NCI-H748 treated with DMSO at 0.1 percent for 48 hours (cell line): ENCODE measurements at places on chromosomes 12 and 14.

DNA sequence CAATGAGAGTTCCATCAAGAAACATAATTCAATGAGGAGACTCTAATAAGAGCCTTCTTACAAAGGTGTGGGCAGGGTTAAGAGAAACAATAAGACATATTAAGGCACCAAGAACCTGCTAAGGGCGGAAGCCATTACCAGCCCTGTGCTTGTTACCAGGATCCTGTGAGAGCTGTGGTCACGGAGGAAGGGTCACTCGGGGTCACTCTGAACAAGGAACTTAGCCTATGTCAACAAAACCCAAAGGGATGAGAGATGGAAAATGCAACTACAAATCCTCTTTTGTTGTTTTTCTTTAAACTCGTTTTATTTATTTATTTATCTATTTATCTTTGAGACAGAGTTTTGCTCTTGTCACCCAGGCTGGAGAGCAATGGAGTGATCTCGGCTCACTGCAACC is 460.4 kb upstream of the CCDC196 start:
- DNase-seq: no peak

GRCh38 chr12:51439330-51439729 is 14.7 kb downstream of the SLC4A8 start:
- no peak for DNase-seq

DNA sequence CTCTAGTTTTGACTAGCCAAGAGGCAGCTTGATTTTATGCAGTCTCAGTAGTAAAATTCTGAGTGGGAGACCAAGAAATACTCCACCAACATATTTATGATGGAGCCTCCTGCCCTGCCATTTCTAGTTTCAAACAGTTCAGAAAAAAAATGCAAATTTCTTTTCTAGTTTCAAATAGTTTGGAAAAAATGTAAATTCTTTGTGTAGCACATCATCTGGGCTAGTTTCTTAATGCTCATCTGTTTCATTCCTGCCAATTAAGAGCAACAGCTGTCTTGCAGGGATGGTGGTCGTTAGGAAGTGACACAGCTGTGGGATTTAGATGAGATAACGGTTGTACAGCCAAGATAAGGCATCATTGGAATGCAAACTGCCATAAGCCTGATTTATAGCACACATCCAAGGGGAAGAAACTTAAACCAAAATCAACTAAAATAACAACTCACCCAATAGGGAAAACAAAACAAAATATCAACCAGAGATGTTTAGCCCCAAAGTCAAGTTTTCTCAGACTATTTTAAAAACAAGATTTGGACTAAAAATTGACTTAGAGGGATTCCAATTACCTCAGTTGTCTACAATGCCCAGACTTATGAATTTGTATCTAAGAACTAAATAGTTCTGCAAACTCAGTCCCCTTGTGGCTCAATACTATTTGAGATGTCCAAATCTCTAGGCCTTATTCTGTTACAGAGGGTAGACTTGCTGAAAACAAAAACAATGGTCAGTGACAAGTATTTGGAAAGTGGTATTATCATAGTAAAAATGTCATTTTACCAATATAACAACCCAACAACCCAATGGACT is 291.3 kb upstream of the ATP2B1 start:
- DNase-seq: no peak

DNA sequence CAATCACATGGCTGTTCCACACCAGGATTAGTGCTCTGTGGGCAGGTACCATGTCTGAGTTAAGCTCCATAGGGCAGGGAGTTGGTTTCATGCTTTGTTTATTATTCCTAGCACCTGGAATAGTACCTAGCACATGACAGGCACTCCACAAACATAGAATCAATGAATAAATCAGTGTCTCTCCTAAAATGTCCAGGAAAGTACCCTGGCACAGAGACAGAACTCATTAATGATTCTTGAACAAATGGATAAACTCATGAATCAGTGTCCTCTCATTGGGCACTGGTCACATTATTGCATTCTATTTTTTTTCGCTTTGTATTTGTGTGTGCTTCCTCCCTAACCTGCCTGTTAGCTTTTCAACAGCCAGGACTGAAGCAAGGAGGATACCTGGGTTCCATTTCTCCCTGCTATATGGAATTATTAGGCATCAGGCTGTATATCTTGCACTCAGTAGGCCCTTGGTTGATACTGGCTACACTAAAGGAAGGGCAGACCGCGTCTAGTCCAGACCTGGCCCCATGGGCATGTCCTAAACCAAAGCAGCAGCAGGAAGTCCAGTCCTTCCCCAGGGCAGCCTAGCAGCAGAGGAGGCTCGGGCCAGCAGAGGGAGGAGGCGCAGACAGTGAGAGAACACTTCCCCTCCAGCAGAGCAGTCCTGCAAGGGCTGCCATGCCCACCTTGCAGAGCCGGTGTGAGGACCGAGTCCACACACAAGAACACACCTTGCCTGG is 18.4 kb downstream of the HDAC7 start:
- no peak for DNase-seq

DNA sequence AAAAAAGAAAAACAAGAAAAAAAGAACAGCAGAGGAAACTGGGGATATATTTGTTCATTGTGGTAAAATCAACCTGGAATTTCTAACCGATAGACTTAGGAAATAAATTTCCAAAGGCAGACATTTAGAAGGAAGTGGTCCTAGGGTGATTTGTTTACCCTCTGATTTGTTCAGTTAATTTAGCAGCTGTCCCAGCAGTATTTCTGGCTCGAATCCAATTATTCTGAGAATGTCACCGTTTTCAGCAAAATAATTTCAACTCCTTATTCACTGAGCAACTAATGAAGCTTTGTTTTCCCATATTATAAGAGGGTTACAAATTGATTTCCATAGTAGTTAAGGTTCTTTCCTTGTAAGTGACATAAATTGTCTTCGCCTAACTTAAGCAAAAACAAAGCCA is 285.2 kb upstream of the SYT10 start:
- DNase-seq: peak; percentile 96

DNA sequence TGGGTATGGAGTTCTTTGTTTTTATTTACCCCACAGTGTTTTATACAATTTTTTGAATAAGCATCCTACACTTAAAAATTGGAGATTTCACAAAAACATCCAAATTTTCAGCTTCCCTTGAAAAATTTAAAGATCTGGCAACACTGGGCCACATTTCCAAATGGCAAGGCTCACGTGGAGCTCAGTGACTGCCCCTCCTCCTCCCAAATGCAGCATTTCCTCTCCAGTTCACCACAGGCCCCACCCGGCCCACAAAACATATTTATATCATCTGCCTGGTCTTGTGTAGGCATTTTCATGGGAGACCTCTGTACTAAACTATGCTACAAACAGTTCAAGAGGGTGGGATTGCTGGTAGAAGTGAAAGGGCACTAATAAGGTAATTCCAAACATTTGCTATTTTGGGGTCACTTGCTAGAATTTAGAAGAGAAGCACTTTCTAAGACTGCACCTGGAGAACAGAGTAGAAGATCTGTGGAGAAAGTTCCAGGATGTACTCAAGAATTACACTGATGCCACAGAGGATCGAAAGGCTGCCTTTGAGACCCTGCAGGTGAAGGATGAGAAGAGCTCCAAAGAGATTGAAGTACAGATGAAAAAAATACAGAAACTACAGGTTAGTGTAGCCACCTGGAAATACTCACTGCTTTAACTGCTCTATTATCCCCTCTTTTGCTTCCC is 7.3 kb downstream of the FKBP11 start:
- no peak for DNase-seq

GRCh38 chr14:65159281-65160062 is 57.2 kb upstream of the MAX start:
- no peak for DNase-seq

GRCh38 chr12:124388679-124389137 is 93.8 kb downstream of the RFLNA start:
- DNase-seq: no peak

GRCh38 chr12:115163710-115164109 is 479.7 kb upstream of the TBX3 start:
- peak; percentile 39 for DNase-seq

DNA sequence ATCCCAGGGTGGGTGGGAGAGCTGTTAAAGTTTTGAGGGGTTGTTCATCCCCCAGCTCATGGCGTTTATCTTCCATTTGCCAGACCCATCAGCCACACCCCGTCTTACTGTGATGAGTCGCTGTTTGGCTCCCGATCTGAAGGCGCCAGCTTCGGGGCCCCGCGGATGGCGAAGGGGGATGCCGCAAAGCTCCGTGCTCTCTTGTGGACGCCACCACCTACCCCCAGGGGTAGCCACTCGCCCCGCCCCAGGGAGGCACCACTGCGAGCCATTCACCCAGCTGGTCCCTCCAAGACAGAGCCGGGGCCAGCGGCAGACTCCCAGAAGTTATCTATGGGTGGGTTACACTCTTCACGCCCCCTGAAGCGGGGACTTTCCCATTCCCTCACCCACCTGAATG is 5.7 kb downstream of the RITA1 start:
- DNase-seq: no peak

GRCh38 chr12:64269161-64269560 is 47.1 kb upstream of the KICS2 start:
- DNase-seq: no peak

GRCh38 chr12:96258104-96258961 is 64.2 kb downstream of the ELK3 start:
- DNase-seq: no peak

- peak; percentile 87 for DNase-seq
These were observed 131.6 kb downstream of the PPFIA2 start for GRCh38 chr12:81627336-81628189.

DNA sequence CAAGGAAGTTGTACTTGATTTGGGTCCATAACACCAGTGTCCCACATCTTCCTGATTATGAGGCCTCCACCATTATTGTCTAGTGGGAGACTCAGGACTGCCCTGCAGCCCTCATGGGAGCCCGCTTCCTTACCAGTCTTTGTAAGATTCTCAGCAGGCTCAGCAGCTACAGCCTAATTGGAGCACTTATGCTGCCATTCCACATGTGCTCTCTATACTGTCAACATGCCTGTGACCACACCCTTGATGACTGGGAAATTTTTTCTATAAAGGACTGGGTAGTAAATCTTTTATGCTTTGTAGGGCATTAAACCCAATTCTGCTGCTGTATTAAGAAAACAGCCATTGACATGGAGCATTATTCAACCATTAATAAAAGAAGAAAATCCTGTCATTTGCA is 145.5 kb upstream of the IGF1 start:
- DNase-seq: peak; percentile 12

DNA sequence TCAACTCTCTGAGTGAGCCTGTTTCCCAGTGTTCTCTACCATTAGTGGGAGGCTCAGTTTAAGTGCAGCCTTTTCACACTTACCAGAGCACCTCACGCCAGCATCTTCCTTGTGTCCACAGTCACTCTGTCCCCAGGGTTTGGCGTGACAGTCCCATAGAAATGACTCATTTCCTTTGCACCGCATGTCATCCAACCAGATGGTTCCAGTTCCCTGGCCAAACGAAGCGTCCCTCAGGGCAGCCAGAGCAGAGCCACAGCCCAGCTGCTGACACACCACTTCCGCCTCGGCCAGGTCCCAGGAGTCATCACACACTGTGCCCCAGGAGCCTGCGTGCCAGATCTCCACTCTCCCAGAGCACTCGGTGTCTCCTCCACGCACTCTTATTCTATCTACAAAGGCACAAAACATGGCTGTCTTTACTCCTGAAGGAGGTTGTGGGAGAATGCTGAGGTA is 65.4 kb downstream of the ACSM4 start:
- DNase-seq: no peak

- no peak for DNase-seq
These were observed 74.4 kb downstream of the BLTP3B start for GRCh38 chr12:100068305-100068704.

DNA sequence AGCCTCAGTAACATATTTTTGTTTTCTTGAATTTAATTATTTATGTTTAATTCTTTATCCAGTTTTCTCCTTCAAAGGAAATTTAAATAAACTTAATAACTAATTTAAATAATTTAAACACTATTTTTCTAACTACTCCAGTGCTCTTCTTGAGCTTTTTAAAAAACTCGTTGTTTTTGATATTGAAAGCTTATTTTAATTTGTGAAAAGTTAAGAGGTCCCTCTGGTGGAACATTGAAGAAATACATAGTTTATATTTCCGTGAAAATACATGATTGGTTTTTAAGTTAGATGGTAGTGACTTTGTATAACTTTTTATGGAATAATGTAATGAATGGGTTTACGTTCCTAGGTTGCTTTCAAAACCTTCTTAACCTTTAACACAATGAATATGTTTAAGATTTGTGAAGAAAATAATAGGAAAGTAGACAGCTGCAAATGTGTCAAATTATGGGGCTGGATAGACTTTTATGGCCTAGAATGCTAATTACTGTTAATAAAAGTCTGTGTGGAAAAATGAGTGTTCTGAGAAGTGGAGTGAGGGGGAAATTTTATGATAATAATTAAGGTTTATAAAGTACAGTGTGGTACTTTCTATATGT is 45.9 kb upstream of the MSRB3 start:
- no peak for DNase-seq

DNA sequence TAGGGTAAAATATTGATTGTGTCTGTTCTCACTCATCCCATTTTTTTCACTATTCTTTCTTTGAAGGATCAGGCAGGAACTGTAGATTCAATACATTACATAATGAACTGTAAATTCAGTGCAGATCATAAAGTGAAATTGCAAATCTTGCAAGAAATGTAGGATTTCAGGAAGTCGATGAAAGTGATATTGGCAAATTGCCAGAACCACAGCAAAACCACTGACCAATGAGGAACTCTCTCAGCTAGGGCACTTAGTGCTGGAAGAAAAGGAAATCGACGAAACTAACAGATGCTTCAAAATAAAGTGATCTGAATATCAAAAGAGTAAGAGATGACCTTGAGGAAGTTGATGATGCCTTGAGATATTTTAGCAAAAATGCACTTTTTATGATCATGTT is 157.6 kb downstream of the AACS start:
- no peak for DNase-seq

DNA sequence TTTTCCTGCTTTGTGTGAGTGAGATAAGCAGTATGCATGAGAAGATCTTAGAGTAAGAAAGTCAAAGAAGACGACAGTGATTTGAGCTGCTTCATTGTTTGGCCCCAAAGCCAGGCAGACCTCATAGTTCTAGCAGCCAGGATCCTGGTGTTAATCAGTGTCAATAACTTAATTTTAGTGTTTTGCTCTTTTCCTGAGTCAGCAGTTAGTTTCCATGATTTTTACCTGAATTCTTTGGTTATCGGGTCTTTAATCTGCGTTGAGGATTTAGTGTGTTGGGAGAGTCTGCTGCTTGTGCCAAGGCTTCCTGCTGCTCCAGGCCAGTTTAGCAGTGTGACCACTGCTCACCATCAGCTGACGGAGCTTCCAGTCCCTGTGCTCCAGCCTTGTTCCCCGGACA is 241.6 kb upstream of the SOX5 start:
- DNase-seq: no peak
